ENCODE measurements at places on chromosomes 7 and 10. TPM values are rescaled to one million over a fixed set of nuclear protein-coding genes. Genes with fewer than 3 reads are reported as not detected.

CYP2C19 gene
- polyA plus RNA-seq = not detected

DNA sequence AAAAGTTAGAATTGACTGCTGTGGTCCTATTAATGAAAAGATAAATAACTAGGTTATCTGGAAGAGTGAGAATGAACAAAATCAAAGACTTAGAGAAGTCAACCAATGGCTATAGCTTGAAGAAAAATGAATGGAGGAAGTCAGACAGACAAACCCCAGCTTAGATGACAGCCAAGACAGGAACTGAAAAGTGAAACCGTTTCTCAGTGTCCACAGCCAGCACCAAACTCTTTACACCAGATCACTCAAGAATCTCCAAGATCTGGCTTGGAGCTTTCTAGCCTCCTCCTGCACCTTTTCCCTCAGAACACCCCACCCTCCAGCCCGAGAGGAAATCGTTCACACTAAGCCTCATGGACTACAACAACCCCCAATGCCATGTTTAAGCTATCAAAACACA, 167.0 kb downstream of the SFMBT2 start:
- H3K4me3 ChIP-seq = no peak overlapping the region
- H3K4me1 ChIP-seq = peaks cover 11% of the 10 kb centered on the region
- H3K27ac ChIP-seq = peak overlapping the region; percentile 60
- peak; percentile 30 for DNase-seq

GRCh38 chr10:75648351-75648750, 216.9 kb downstream of the LRMDA start:
- H3K4me1 ChIP-seq = no peaks in the 10 kb centered on the region
- no peak for DNase-seq
- H3K27ac ChIP-seq = no peak overlapping the region
- no peaks in the 10 kb centered on the region for H3K36me3 ChIP-seq
- no peaks in the 10 kb centered on the region for H3K27me3 ChIP-seq

UCN3 gene
- not detected for polyA plus RNA-seq

GRCh38 chr7:7795630-7796121, 77.3 kb upstream of the RPA3 start:
- DNase-seq = no peak
- H3K27ac ChIP-seq = no peak overlapping the region
- H3K4me3 ChIP-seq = no peak overlapping the region
- H3K4me1 ChIP-seq = peaks cover 6% of the 10 kb centered on the region
- no peaks in the 10 kb centered on the region for H3K27me3 ChIP-seq
- H3K36me3 ChIP-seq = peaks cover 4% of the 10 kb centered on the region

- no peaks in the 10 kb centered on the region for H3K36me3 ChIP-seq
- peak within 1 kb of the TSS; percentile 88 for H3K27ac ChIP-seq
- H3K4me1 ChIP-seq = peaks cover 8% of the 10 kb centered on the region
- peak; percentile 80 for DNase-seq
Observed at GRCh38 chr7:55964261-55965099, at the start of gene NIPSNAP2. Gene NIPSNAP2, plus strand, starts transcription at chr7:55964585. Its CDS starts 25 bp downstream, at chr7:55964610.

- DNase-seq = no peak
- H3K36me3 ChIP-seq = no peaks in the 10 kb centered on the region
- no peaks in the 10 kb centered on the region for H3K27me3 ChIP-seq
- no peak overlapping the region for H3K27ac ChIP-seq
Observed at GRCh38 chr10:88039496-88040200, 176.2 kb downstream of the PTEN start.

DNA sequence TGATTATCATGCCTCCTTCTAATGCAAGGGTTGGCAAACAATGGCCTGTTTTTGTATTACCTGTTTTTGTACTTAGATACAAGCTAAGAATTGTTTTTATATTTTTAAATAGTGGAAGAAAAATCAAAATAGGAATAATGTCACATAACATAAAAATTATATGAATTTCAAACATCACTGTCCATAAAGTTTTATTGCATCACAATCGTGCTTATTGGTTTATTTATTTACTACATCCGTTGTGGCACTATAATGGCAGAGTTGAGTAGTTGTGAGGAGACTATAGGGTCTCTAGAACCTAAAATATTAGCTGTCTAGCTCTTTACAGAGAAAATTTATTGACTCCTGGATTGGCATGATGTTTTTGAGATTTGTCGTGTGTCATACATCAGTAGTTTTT, 4.1 kb downstream of the KIF20B start:
- DNase-seq = no peak
- H3K4me1 ChIP-seq = peaks cover 10% of the 10 kb centered on the region
- H3K4me3 ChIP-seq = no peak overlapping the region

- no peaks in the 10 kb centered on the region for H3K36me3 ChIP-seq
- H3K27ac ChIP-seq = no peak overlapping the region
- no peak for DNase-seq
- no peaks in the 10 kb centered on the region for H3K27me3 ChIP-seq
Observed at GRCh38 chr10:128489324-128490247, 363.4 kb upstream of the MKI67 start.

DNA sequence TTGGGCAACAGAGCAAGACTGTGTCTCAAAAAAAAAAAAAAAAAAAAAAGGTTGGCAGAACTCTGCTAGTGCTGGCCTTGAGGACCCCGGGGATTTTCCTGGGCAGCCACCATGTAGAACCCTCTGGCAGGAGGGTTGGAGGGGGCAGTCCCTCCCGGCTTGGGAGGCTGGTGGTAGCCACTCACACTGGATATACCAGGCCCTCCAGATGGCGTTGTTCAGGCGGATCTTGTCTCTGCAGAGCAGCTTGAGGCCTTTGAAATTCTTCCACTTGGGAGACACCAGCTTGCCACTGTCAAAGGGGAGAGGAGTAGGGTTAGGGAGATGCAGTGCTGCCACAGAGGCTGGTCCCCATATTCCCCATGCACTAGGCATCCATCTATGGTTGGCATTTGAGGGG, 8.4 kb downstream of the MLXIPL start:
- no peak overlapping the region for H3K4me3 ChIP-seq
- H3K27ac ChIP-seq = no peak overlapping the region
- peaks cover 11% of the 10 kb centered on the region for H3K27me3 ChIP-seq
- H3K4me1 ChIP-seq = no peaks in the 10 kb centered on the region
- DNase-seq = no peak

OPN1SW gene
- polyA plus RNA-seq = not detected

- H3K27me3 ChIP-seq = no peaks in the 10 kb centered on the region
- no peak overlapping the region for H3K27ac ChIP-seq
- no peak for DNase-seq
- no peak overlapping the region for H3K4me3 ChIP-seq
Observed at GRCh38 chr10:24350070-24350921, 141.4 kb downstream of the KIAA1217 start.
